ENCODE measurements at places on chromosomes 13 and 19. TPM values are rescaled to one million over a fixed set of nuclear protein-coding genes. Genes with fewer than 3 reads are reported as not detected.

The TMEM238 gene
- 19.6 TPM for total RNA-seq

The ZNF780A gene
- 18.4 TPM for total RNA-seq

The DCT gene
- 3.4 TPM for total RNA-seq

The PAN3 gene
- total RNA-seq: 31.4 TPM

The KRTDAP gene
- total RNA-seq: 3.6 TPM

The DNAJC15 gene
- total RNA-seq: 1.4 TPM

The MUC16 gene
- 0.14 TPM for total RNA-seq

The CKM gene
- total RNA-seq: 42.8 TPM

The KLHL1 gene
- not detected for total RNA-seq

The ZNF136 gene
- 14.9 TPM for total RNA-seq

The SERPINE3 gene
- not detected for total RNA-seq

The ZFP28 gene
- 3.7 TPM for total RNA-seq

The IFNL1 gene
- not detected for total RNA-seq

The MCEMP1 gene
- not detected for total RNA-seq

The RPS5 gene
- 1,184 TPM for total RNA-seq

The MBD3L2 gene
- not detected for total RNA-seq

The RHPN2 gene
- total RNA-seq: 46.2 TPM
